ENCODE measurements at places on chromosomes 5 and 9. TPM values are rescaled to one million over a fixed set of nuclear protein-coding genes. Genes with fewer than 3 reads are reported as not detected.

Gene NUTM2F
- total RNA-seq, result not detected

GRCh38 chr9:134192951-134193731, 28.8 kb upstream of the RNU6ATAC start:
- DNase-seq, result no peak

- no peak for DNase-seq
These were observed 1.6 kb downstream of the WWC1 start for GRCh38 chr5:168292786-168293696.

GRCh38 chr9:131410044-131410491, 16.2 kb downstream of the PRRC2B start:
- DNase-seq, result no peak

Gene STPG3
- total RNA-seq, result not detected

DNA sequence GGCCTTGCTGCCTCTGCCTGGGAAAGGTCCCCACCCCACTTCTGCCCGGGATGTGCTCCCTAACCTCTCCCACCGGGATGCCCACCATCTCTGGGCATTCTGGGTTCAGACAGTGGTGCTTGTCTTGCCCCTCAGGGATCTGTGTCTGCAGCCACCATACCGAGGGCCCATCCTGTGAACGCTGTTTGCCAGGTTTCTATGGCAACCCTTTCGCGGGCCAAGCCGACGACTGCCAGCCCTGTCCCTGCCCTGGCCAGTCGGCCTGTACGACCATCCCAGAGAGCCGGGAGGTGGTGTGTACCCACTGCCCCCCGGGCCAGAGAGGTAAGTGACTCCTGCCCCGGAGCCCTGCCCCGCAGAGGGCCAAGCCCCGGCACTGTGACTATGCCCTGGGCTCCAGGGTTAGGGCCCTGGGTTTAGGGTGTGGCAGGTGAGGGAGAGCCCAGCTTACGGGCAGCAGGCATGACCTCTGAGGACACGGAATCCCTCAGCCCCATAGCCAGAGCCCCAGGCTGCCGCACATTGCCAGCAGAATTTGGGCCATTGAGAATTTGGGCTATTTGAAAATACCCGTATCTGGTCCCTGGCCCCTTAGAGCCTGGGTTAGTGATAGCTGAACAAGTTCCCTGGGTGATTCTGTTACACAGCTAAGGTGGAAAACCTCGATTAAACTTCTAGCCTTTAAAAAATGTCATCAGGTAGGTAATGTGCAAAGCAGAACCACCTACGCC, 35.3 kb upstream of the AIF1L start:
- no peak for DNase-seq

DNA sequence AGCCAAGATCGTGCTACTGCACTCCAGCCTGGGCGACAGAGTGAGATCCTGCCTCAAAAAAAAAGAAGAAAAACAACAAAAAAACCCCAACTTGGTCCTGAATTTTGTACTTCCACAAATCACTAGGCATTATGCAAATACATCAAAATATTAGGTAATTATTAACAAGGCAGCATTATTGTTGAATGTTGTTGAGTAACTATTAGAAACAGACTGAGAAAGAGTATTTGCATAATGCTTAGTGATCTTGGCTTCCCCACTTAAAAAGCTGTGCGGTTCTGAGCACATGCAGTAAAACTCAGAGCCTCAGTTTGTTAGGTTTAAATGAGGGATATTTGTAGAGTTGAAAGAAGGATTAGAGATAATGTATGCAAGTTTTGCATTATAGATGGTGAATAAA, 64.2 kb downstream of the SCAMP1 start:
- DNase-seq, result no peak

DNA sequence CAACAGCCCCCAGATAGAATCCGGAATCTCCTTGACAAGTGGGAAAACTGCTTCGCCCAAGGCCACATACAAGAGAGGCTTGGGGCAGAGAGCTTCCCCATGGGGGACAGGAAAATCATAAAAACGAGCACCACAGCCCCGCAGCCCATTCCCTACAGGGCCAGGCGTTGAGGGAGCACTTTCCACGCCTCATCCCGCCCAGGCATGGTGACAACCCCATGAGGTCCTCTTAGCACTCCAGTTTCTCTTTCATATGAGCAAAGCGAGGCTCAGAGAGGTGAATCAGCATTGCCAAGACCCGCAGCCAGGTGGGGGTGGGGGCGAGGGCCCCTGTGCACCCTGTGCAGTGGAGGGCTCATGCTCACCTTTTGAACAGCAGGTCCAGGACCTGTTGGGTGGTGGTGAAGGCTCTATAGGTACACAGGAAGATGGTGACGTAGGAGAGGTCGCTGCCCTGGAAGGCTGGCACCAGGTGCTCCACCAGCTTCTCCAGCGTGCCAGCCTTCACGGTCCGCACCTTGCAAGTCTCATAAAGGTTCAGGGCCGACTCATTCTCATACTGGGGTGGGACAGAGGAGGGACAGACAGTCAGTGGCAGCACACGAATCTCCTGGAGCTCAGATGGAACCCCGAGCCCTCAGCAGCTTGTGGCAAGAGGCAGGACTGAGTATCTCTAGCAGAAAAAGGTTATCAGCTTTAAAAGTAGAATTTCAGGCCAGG, 10.9 kb downstream of the RALGDS start:
- no peak for DNase-seq

Gene TMED7
- total RNA-seq, result 150 TPM

DNA sequence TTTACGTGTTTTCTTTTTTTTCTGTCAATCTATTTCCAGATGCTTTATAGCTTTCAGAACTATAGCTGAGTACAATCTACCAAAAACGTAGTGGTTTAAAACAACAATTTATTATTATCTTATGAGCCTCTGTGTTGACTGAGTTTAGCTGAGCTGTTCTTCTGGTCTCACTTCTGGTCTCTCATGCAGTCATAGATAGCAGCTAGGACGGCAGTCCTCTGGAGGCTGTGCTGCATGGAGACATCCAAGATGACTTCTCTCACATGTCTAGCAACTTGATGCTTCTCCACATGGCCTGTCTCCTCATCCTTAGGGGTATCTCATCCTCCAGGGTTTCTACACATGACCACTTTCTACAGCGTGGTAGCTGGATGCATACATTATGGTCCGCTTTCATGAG, 22.0 kb upstream of the RAD23B start:
- DNase-seq, result no peak

DNA sequence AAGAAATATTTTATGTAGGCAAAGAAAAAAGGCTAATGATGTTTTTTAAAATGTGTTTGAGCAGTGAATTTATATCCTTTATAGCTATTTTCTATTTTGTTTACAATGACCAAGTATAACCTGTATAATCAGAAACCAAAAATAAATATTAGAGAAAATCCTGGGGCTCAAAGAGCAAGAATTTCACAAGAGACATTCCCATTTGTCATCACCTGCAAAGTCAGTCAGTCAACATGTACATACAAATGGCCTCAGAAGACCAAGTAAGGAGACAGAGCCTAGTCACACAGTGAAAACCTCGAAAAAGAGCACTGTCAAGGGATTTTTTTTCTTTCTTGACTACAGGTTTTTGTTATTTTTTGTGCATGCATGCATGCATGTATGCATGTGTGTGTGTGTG, 231.4 kb downstream of the GLIS3 start:
- DNase-seq, result no peak

- no peak for DNase-seq
These were observed 419.7 kb downstream of the CHSY3 start for GRCh38 chr5:130323804-130324454.

DNA sequence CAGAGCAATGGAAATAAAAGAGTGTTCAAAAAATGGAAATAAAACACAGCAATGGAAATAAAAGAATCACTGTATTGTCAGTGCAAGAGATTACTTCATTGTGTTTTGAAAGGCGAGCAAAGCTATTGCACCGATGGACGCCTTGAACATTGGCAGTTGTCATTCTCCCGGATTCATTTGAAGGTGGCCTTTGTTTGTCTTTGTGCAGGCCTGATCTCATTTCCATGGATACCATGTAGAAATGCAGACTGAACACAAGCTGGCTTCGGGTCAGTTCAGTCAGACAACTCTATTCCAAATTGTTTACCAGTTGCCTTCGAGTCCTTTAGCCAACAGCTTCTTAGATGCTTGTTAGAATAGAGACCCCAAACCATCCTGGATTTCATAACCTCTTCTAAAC, 8.3 kb downstream of the ITGA2 start:
- DNase-seq, result no peak

Gene IL3
- total RNA-seq, result not detected

Gene CER1
- total RNA-seq, result 0.74 TPM

Gene BTNL9
- total RNA-seq, result 7.0 TPM

GRCh38 chr5:117255211-117256027, 680.8 kb upstream of the SEMA6A start:
- DNase-seq, result no peak

Gene ADAMTS12
- 28.8 TPM for total RNA-seq

GRCh38 chr9:131731237-131731636, 8.6 kb downstream of the RAPGEF1 start:
- DNase-seq, result no peak

Gene PCDHA1
- 0.21 TPM for total RNA-seq

Gene RGS7BP
- total RNA-seq, result 4.3 TPM

Gene TRIM36
- total RNA-seq, result 1.8 TPM

- no peak for DNase-seq
These were observed 385.1 kb downstream of the SEMA5A start for GRCh38 chr5:9160747-9161146.

DNA sequence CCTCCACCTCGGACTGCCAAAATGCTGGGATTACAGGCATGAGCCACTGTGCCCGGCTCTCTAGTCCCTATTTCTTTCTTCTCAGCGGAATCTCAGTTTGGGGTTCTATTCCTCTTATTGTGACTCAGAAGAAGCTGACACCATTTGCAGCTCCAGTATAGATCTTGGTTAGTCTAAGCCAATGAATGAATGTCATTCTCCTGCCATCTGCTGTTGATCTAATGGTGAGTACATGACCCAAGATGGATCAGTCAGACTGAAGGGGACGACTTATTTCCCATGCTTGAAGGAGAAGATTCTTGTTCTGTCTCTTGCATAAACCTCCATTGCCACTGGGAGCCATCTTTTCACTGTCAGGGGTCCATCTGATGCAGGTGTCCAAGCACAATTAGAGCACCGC, 76.0 kb upstream of the KLF9 start:
- DNase-seq, result no peak

GRCh38 chr9:81563020-81563407, 126.3 kb downstream of the TLE1 start:
- no peak for DNase-seq

DNA sequence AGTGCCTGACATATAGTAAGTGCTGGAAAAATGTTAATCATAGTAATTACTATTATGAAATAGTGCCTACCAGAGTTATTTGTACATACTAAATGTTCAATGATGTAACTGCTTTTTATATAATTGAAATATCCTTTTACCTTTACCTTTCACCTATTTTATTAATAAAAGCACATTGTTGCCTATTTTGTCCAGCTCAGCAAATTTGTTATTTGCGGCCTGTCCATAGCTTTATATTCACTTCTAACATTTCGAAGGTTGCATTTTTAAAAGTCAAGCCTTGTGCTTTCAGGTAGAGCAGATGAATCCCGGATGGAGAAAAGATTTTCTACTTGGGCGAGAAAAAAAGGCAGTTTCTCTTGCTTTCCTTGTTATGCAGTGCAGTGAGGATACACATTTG, 119.3 kb downstream of the TLE1 start:
- DNase-seq, result no peak

DNA sequence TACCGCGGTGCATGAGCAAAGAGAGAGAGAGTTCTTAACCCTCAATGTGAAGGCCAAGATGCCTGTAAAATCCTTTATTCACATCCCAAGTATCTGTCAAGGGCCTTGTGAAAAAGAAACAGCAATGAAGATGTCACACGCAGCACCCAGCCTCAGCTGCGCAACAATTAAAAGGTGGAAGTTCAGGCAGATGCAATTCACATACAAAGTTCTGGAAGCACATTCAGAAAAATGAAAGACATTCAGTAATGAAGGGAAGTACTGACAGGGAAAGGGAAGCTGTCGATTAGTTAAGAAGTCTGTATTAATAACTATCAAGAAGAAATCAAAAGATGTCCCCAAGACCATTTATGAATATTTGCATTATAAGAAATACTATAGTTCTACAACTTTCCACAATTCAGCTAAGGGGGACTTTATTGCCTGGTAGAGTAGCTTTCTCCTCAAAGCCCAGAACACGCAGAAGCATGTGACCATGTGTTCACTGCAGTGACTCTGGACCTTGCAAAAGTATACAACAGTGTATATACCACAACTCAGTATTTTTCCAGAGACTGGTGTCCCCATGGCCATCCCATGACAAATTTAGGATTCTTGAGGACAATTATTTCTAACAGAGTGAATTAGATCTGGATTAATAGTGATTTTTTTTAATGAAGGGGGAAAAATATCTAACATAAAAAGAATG, 137.5 kb downstream of the CDK5RAP2 start:
- DNase-seq, result no peak

GRCh38 chr9:112447283-112447761, 39.3 kb upstream of the KIAA1958 start:
- peak; percentile 13 for DNase-seq

Gene LYRM7
- total RNA-seq, result 24.1 TPM

Gene CTXN3
- total RNA-seq, result 1.1 TPM

Gene IFNB1
- not detected for total RNA-seq

GRCh38 chr9:126591083-126591482, 22.6 kb upstream of the LMX1B start:
- DNase-seq, result no peak

DNA sequence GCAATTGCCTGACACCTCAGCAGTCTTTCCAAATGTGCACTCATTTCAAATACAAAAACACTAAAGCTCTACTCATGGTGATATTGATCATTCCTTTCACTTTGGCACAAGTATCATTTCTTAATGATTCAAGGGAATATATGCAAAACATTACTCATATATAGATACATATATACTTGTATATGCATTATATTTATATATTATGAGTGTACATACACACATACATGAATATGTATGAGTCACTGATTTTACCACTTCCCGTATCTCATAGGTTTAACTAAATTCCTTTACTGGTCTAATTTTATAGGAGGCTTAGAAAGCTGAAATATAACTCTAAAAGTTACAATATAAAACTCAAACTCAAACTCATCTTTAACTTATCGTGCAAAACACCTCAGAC, 156.5 kb downstream of the CDH9 start:
- no peak for DNase-seq

DNA sequence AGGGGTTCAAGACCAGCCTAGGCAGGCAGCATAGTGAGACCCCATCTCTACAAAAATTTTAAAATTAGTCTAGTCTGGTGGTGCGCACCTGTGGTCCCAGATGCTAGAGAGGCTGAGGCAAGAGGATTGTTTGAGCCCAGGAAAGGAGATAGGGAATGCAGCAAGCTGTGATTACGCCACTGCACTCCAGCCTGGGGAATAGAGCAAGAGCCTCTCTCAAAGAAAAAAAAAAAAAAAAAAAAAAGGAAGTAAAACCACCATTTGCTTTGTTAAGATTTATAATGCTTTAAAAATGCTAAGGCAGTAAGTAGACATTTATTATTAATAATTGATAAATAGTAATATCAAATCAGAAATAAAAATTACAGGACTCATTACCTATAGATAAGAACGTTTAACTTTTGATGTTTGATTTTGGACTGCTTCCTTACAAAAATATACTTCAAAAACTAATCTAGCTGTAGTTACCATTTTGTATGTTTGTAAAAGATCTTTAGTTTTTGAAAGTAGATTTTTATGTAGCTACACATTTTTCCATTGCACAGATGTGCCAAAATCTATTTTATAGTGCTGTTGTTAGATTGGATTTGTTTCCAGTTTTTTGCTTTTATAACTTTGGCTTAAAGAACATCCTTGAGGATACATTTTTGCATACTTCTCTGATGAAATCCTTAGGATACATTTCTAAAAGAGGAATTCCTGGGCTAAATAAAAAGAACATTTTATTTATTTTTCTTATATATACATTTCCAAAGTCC, 86.4 kb downstream of the INIP start:
- DNase-seq, result no peak

Gene FGF18
- 1.0 TPM for total RNA-seq

- peak; percentile 69 for DNase-seq
These were observed 25.9 kb upstream of the ECM2 start for GRCh38 chr9:92561374-92562330.

All from urinary bladder (tissue), 4 donors.